Activated CD4-positive, alpha-beta memory T cell treated with anti-CD3 and anti-CD28 coated beads, Interleukin-2, amount 10 ng/mL, durations not matched to agents 7 days and 5 days (primary cell): ENCODE measurements at places on chromosomes 13 and 19.

- no peak for DNase-seq
These were observed 952.1 kb downstream of the DIAPH3 start for GRCh38 chr13:59211606-59212005.

DNA sequence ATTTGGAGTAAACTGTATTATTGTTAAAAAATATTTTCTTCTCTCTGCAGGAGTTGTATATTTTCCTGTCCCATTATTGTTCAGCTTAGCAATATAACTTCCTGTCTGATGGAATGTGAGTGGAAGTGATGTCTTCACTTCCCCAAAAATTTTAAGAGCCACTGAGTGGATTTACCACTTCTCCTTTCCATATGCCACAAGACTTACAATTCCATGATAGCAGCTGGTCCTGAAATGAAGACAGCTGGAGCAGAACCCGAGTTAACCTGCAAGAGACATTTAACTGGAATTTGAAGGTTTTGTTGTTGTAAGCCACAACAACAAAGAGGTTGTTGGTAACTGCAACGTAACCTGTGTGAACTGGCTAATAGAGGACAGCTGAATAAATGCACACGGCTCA is 23.4 kb upstream of the TBC1D4 start:
- DNase-seq: no peak

- DNase-seq: no peak
These were observed 232.6 kb upstream of the GPC6 start for GRCh38 chr13:92994056-92994455.

- no peak for DNase-seq
These were observed 78.5 kb upstream of the NBEA start for GRCh38 chr13:34863360-34864135.

DNA sequence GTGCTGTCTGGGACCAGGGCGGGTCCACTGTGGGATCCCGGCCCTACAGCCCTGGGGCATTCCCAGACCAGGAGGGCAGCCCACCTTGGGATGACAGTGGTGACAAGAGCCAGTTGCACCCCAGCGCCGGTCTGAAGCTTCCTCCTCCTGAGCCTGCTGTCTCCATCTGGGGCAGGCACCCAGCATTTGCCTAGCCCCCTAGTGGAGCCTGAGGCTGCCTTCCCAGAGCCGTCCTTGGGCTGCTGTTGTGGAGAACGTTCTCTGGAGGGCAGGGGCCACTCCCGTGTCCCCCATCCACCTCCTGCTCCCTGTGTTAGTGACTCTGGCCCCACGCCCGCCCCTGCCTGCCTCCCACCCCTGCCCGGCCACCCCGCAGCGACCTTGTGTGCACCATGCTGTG is 148.5 kb downstream of the KDM4B start:
- no peak for DNase-seq

DNA sequence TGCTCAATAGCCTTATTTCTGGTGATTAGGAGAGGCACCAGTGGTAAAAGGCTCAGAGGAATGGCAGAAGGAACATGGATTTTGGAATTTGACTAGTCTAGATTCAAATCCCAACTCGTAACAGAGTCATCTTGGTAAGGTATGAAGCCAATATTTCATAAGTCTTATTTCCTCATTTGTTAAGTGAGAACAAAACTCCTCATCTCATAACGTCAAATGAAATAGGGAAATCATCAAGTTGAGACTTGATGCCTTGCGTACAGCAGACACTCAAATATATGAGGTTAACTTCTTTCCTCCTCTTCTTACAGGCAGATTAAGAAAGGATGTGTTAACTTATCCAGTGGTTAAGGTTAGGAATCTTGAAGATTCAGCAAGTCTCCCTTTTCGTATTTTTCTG is 189.2 kb downstream of the DLEU7 start:
- no peak for DNase-seq

- no peak for DNase-seq
These were observed 192.2 kb upstream of the TSHZ3 start for GRCh38 chr19:31541396-31541795.

- no peak for DNase-seq
These were observed 26.3 kb upstream of the SLC15A1 start for GRCh38 chr13:98778749-98779148.

GRCh38 chr19:4109626-4109945 is 14.3 kb downstream of the MAP2K2 start:
- no peak for DNase-seq

DNA sequence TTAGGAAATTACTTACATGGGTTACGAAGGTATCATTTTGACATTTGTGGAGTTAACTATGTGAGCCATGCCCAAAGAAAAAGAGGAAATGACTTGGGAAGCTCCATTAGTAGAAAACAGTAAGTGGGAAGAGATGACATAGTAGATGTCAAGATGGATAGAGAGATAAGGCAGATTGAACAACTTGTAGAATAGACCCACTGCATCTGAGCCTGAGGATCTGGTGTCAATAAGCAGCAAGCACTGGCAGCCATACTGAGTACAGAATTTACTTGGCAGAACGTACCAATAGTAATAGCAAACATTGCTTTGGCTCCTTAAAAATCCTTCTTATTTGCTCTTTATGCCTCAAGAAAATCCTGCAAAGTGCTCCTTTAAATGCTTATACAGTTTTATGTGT is 203.8 kb downstream of the GPC6 start:
- DNase-seq: no peak

- peak; percentile 69 for DNase-seq
These were observed 18.3 kb downstream of the PABPC3 start for GRCh38 chr13:25114220-25114619.

DNA sequence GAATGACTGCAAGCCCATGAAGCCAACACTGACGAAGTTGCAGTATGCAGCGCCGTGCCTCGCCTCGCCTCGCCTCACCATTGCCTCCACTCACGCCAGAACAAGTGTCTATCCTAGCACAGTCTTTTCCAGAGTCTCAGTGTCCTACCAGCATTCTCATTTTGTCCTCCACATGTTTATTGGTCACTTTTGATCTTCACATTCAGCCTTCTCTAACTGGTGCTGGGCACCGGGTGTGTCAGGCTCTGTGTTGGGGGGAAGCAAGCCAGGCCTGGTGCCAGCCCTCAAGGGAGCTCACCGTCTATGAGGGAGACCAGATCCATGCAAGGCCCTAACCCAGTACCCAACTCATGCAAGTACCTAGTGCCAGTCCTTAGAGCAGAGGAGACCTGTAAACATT is 69.7 kb upstream of the GPR183 start:
- no peak for DNase-seq
